ENCODE measurements at places on chromosomes 7 and 10.

DNA sequence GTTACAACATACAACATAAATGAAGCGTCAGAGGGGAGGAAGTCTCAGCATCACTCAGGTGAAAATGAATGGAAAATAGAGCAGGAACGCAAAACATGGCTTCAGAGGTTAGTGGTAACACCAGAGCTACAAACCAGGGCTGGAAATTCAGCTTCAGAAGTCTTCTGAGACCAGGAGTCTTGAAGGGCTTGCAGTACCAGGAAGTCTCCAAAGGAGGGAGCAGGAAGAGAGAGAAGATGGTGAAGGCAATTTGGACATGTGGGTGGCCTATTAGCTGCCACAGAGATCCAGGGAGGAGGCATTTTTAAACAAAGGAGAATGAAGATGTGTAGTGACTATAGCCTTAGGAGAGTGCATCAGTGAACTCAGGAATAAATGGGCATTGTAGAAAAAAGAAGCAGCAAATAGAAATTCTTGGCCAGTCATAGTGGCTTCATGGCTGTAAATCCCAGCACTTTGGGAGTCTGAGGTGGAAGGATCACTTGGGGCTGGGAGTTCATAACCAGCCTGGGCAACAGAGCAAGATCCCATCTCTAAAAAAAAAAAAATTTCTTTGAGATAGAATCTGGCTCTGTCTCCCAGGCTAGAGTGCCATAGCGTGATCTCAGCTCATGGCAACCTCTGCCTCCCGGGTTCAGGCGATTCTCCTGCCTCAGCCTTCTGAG is 9.3 kb upstream of the TET1 start:
- peak; percentile 44 for DNase-seq

- no peak for DNase-seq
These were observed 59.5 kb downstream of the CHST15 start for GRCh38 chr10:124033887-124034218.

DNA sequence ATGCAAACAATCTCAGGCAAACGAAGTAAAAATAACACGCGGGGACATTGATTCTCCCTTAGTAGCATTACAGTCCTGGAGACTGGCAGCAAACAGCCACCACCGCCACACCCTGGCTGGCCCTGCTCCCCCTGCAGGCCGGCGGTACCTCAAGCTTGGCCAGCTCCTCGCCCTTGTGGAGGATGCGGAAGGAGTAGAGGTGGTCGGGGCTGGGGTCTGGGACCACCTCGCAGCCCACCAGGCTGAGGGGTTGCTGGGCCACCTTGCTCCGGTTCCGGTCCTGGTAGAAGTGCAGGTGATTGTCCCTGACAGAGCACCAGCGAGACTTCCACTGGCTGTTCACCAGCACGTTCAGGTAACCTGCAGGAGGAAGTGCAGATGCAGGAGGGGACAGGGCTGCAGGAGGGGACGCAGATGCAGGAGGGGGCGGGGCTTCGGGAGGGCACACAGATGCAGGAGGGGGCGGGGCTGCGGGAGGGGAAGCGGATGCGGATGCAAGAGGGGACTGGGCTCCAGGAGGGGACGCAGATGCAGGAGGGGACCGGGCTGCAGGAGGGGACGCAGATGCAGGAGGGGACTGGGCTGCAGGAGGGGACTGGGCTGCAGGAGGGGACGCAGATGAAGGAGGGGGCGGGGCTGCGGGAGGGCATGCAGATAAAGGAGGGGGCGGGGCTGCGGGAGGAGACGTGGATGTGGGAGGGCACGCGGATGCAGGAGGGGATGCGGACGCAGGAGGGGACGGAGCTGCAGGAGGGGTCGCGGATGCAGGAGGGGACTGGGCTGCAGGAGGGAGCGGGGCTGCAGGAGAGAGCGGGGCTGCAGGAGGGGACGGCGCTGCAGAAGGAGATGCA is 65.7 kb downstream of the VWA2 start:
- peak; percentile 51 for DNase-seq

- no peak for DNase-seq
These were observed 235.0 kb upstream of the PLPP4 start for GRCh38 chr10:120221873-120222485.

GRCh38 chr7:37714606-37715005 is 31.0 kb downstream of the GPR141 start:
- no peak for DNase-seq

- DNase-seq = no peak
These were observed 114.0 kb downstream of the PDGFA start for GRCh38 chr7:405489-406211.

- DNase-seq = no peak
These were observed 16.9 kb downstream of the TSPAN14 start for GRCh38 chr10:80471001-80471400.

DNA sequence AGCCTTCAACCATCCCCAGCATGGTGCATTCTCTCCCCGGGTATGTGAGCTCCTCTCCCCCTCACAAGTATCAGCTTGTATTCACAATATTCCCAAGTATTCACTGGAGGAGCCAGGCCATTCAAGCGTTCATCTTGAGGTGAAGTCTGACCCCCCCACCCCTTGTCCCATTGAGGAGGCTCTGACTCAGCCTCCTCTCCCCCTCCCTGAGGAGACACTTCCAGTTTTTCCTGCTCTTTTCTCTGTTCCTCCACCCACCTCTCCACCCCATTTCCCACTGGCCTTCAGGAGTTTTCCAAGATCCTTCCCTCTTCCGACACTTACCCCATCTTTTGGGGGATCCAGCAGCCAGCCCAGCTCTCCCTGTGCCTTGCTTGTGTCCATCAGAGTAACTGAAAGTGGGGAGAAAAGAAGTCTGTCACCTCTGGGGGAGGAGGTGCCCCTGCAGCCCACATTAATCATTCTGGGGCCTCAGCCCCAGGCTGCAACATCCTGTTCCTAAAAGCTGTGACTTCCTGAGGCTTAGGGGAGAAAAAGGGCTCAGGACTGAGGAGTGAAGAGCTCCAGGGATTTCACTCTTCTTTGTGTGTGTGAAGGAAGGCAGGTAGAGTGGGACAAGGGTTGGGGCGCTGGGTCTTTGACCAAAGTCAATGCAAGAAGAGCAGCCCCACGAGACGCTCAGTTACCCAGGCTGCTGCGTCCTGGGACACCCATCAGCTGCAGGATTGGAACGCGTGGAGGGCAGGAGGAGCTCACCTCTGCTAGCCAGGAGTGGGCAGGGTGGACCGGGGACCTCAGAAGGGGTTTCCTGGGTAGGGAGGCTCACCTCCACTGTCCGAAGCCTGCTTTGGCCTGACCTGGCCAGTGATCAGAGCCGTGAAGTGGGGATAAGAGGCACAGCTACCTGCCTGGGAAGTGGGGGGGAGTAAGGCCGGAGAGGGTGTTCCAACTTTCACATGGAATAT is 1.1 kb downstream of the EPHA1 start:
- no peak for DNase-seq

- no peak for DNase-seq
These were observed 82.0 kb downstream of the MICALL2 start for GRCh38 chr7:1377111-1377909.

GRCh38 chr10:27914888-27915287 is 84.0 kb downstream of the ODAD2 start:
- no peak for DNase-seq

DNA sequence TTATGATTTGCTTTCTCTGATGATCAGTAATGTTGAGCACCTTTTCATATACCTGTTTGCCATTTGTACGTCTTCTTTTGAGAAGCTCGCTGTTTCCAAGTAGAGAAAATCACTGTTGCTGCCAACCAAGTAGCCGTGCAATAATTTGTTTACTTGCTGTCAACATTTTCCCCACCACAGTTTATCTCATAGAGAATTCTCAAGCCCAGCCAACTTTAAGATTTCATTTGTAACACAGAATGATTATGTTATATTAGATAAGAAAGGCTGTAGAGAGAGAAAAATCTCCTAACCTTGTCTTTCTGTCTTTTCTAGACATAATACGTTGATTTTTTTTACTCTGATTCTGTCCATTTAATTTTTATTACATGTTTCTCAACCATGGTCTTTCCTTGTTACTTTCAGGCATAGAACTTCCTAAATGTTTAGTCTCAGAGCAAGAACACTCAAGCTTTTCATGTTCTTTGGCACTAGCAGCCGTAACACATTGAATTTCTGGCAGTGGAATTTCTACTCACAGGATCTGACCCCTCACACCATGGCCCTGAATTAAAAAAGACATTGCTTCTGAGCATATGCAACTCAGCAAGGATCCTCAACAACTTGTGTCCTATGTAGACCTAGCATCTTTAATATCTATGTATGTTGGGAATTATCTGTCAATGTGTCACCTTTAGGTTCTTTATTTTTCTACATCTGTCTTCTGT is 23.1 kb downstream of the RPA3 start:
- no peak for DNase-seq

DNA sequence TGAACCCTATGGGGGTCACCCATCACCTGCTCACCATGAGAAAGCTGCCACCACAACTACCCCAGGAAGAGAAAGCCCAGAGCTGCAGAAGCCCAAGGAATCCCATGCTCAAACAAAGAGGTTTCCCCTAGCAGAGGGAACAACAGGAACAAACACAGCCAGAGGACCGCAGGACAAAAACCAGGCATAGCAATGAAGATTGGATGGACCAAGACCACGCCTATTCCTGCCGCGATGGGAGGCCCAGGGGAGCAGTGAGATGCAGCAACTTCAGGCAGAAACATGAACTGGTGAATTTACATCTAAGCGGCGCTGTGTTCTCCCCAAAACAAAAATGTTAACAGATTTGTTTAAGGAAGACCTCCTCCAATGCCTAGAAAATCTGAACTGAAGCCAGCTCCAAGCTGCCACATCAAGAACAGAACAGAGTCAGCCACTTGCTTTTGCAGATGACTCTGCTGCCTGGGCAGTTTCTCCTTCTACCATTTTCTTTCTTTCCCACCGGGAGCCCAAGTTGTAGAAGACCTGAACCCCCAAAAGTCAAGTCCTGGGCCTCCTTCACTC is 134.2 kb upstream of the NEBL start:
- no peak for DNase-seq

GRCh38 chr10:101777619-101778145 is 1.8 kb upstream of the FGF8 start:
- DNase-seq = no peak

DNA sequence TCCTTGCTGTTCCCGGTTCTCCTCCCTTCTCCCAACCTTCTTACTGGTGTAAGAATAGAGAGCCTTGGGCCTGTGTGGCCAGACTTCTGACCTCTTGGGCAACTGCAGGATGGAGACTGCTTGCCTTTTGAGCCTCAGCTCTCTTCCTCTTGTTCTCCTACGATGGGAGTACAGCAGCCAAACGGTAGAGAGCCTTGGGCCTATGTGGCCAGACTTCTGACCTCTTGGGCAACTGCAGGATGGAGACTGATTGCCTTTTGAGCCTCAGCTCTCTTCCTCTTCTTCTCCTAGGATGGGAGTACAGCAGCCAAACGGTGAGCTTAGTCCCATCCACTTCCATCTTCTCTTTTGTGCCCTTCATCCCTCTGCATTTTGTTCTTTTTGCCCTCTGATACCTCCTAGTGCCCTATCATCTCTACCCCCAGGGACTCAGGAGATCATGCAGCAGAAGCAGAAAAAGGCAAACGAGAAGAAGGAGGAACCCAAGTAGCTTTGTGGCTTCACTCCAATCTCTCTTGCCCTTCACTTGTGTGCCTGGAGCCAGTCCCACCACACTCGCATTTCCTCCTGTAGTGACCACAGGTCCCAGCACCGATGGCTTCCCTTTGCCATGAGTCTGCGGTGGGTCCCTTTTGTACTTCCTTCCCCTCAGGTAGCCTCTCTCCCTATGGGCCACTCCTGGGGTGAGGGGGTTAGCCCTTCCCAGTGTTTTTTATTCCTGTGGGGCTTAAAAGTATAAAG is 15.3 kb downstream of the SLC25A13 start:
- no peak for DNase-seq

- DNase-seq = no peak
These were observed 48.4 kb downstream of the INPP5A start for GRCh38 chr10:132585732-132586722.

- no peak for DNase-seq
These were observed 5.7 kb upstream of the LCOR start for GRCh38 chr10:96826438-96826837.
